ENCODE measurements at places on chromosomes 11 and 22. TPM values are rescaled to one million over a fixed set of nuclear protein-coding genes. Genes with fewer than 3 reads are reported as not detected.

- no peak for DNase-seq
These were observed 39.8 kb downstream of the KREMEN1 start for GRCh38 chr22:29112681-29113080.

DNA sequence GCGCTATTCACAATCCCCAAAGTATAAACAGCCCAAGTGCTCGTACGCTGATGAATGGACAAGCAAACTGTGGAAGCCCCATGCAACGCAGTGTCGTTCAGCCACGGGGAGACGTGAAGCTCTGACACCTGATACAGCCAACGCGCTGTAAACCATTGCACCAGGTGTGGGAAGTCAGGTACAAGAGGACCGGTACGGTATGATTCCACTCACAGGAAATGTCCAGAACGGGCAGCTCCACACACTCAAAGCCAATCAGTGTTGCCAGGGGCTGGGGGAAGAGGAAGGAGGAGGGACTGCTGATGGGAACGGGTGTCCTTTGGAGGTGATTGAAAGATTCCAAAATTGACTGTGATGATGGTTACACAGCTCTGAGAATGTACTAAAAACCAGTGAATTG lies 64.5 kb downstream of the BRD1 start:
- no peak for DNase-seq

- no peak for DNase-seq
These were observed 175.1 kb downstream of the FAT3 start for GRCh38 chr11:92399705-92400104.

DNA sequence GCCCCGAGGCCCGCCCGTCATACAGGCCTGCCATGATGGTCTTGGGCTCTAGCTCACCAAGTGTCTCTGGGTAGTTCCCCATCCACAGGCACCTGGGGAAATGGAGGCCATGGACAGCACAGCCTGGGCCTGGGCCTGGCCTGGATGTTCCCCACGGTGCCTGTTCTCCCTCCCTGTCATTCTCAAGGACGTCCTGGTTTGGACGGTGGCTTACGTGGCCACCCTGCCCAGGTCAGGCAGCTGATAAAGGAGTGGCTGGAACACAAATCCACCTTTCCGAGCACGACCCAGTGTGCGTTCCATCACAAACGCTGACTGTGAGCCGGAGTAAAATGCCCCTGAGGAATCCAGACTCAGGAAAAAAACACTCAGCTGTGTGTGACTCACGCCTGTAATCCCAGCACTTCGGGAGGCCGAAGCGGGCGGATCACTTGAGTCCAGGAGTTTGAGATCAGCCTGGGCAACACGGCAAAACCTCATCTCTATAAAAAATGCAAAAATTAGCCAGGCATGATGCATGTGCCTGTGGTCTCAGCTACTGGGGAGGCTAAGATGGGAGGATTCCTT lies 41.2 kb upstream of the TESMIN start:
- DNase-seq: no peak

DNA sequence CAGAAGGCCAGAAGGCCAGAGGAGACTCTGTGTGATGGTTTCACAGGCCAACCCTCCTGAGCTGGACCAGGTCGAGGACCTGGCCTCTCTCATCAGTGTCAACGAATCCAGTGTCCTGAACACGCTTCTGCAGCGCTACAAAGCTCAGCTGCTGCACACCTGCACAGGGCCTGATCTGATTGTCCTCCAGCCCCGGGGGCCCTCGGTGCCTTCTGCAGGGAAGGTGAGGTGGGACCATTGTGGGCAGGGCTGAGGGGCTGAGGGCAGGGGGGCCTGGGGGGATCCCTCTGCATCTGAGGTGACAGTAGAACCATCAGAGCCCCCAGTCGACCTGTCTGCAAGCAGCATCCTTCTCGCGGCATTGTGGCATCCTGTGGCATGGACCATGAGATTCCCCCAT lies 30.3 kb downstream of the MYO18B start:
- no peak for DNase-seq

GRCh38 chr11:122814401-122814800 lies 23.9 kb upstream of the CRTAM start:
- DNase-seq: no peak

DNA sequence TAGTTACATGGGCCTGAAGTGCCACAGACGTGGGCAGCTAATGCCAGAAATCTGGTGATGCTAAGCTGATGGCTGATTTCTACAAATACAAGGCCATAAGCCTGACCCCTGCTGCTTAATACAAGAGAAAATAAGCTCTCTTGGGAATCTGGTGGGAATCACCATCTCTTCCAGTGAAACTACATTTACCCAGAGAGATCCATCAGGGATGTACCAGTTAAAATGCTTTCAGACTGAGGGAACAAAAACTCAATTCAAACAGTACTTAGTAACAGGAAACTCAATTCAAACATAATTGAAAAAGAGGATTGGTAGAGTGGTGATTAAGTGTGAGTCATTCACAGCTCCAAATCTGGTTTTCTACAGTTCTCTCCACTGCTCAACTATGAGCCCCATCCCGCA lies 1.7 kb upstream of the CAVIN3 start:
- DNase-seq: no peak

- no peak for DNase-seq
These were observed 265.2 kb downstream of the KCNA4 start for GRCh38 chr11:29751618-29752017.

- no peak for DNase-seq
These were observed 392.2 kb upstream of the CCDC179 start for GRCh38 chr11:23252426-23252825.

Gene LRP4
- 0.26 TPM for total RNA-seq

Gene OR8I2
- total RNA-seq: not detected

Gene KCNK7
- 3.8 TPM for total RNA-seq

Gene SHISA8
- not detected for total RNA-seq
